ENCODE measurements at places on chromosomes 7 and 10.
A peak's percentile ranks its signal among the peaks of the same experiment; 100 is the strongest.

DNA sequence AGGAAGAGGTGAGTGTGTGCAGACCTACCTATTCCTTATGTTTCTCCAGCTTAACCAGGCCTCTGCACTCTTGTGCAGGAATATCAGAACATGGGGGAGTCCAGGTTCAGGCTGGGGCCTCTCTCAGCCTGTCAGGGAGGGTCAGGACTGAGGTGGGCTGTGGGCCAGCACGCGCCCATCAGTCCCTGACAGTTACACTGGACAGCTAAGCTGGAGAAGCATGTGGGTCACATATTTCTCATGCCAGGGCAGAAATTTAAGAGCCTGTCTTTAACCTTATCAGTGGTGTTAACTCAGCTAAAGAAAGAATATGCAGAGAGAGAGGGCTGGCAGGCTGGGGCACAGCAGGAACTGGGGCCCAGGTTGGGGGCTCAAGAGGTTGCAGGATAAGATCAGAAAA is 8.7 kb upstream of the POLD2 start:
- DNase-seq: no peak

DNA sequence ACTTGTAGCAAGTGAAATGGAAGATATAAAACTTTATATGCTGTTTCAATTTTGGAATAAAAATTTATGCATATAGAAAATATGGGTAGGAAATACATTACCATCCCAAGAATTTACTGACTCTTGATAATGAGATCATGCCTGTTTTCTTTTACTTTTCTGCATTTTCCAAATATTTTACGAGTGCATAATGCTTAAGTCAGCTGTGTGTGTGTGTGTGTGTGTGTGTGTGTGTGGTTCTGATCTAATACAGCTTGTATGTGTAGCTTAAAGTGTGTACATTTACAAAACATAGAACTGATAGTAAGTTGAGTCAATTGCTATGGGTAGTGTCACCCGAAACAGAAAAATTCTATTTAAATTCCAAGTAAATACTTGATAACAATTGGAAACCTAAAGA is 315.9 kb upstream of the LRRN3 start:
- peak; percentile 76 for DNase-seq

DNA sequence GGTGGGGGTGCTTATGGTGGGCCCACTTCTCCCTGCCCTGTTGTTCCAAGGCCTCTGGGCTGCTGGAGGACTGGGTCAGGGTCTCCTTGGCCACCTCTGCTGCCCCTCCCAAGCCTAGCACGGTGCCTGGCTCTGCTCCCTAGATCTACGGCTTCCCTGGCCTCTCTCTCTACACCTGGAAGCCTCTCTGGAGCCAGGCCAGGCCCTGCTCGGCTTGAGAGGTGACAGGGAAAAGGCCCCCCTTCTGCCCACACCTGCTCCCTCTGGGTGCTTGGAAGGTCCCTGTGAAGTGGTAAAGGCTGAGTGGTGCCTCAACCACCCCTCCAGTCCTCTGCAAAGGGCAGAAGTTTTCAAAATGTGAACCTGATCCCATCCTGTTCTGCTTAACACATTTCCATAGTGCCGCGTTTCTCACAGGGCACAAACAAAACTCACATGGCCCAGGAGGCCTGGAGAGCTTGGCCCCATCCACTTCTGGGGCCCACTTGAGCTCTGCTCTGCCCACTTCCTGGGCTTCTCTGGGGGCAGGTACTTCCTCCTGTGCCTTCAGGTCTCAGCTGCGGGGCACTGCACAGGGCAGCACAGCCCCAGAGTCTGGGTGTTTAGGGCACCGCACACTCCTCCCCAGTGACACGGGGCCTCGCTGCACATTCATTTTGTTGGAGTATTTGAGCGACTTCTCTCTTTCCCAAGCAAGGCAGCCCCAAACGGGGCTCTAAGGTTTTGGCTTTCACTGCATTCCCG is 169.9 kb downstream of the PIP4K2A start:
- DNase-seq: no peak

DNA sequence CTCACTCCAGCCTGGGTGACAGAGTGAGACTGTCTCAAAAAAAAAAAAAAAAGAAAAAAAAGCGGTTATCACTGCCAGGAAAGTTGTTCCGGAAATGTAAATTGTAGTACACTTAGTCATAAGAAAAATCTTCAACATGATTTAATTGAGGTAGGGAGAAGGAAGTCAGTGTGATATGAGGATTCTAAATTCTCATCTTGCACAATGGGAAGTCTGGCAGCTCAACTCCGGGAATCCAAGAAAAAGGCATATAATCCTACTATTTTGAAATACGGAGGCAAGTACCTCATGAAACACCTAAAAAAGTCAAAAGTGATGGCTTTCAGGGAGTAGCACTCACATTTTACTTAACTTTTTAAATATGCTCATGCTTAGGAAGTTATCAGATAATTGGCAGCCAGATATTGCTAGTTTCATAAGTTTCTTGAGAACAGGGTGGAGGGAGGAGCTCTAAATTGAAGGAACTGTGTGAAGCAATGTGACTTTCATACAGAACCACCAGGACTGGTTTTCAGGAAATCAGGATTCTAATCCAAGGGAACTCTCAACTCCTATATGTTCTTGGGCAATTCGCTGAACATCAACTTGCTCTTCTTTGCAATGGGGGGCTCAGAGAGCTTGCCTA is 2.7 kb upstream of the C7orf25 start:
- no peak for DNase-seq

DNA sequence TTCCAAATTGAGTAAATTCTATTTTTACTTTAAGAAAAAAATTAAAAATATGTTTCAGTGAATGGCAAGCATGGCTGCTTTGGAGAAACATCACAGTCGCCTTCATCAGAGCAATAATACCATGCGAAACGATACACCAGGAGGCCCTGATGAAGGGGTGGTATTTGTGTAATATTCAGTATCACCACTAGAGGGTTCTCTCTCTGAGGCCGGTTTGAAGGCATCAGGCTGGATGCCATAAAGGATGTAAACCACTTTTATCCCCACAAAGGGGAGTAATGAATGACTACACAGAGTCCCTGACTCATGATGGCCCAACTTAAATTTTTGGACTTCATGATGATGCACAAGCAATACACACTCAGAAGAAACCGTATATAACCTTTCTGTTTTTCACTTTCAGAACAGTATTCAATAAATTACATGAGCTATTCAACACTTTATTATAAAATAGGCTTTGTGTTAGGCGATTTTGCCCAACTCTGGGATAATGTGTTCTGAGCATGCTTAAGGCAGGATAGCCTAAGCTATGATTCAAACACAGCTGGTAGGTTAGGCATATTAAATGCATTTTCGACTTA is 95.5 kb downstream of the PPP1R17 start:
- DNase-seq: peak; percentile 64

GRCh38 chr7:140685407-140686087 is 11.0 kb upstream of the NDUFB2 start:
- DNase-seq: no peak

DNA sequence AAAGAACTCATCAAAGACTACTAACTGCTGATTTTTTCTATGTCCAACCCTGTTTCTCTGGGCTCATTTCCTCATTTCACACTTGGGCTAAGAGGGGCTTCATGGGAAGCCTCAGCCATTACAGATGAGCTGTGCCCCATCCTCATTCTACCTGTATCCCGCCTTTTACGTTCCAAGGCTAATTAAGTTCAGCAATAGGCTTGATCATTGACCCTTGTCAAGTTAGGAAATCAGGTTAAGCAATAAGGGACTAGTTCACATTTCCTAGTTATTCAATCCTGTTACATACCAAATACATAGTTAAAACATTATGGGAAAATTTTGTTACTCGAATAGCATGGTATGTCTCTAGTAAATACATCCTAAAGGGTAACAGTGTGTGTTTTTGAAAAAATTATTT is 29.3 kb upstream of the AGBL3 start:
- DNase-seq: no peak

DNA sequence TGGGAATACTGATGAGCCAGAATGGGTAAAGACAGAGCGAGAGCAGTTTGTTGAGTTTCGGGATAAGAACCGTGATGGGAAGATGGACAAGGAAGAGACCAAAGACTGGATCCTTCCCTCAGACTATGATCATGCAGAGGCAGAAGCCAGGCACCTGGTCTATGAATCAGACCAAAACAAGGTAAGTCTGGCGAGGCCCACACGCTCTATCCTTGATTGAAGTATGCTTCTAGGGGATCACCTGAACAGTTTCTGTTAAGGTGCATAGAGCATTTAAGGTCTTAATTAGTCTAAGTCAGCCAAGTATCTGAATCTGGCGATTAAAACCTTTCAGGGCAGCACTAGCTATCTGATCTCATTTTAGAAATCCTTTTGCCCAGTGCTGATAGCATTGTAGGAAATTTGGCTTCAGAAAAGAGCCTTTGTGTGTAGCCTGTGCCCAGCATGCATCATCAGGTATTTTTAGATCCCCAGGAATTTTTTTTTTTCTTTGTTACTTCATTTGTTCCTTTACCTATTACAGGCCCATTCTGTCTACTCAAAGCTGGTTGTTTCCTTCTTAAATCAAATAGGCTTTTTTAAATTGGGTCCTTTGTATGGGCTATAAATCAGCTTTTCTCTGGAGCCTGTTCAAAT is 8.0 kb downstream of the OPN1SW start:
- DNase-seq: no peak

GRCh38 chr7:7988706-7989105 is 20.1 kb downstream of the GLCCI1 start:
- no peak for DNase-seq

DNA sequence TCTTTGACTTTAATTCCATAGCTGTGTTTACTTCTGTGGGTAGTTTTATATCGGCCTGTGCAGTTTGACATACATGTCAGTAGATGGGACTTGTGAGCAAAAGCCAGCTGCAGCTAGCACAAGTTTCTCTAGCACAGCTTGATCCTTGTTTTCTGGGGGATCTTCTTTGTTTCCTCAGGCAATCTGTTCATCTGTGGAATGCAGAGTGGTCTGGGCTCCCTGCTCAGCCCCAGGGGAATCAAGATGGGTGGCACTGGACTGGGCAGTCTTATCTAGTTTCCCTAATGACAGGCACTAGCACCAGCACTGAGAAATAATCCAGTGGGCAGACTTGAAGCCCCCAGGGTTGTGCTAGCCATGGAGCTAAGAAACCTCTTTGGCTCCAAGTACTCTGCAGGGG is 40.8 kb downstream of the CYP2C19 start:
- no peak for DNase-seq

- DNase-seq: no peak
These were observed 24.4 kb downstream of the MTURN start for GRCh38 chr7:30159163-30159562.

DNA sequence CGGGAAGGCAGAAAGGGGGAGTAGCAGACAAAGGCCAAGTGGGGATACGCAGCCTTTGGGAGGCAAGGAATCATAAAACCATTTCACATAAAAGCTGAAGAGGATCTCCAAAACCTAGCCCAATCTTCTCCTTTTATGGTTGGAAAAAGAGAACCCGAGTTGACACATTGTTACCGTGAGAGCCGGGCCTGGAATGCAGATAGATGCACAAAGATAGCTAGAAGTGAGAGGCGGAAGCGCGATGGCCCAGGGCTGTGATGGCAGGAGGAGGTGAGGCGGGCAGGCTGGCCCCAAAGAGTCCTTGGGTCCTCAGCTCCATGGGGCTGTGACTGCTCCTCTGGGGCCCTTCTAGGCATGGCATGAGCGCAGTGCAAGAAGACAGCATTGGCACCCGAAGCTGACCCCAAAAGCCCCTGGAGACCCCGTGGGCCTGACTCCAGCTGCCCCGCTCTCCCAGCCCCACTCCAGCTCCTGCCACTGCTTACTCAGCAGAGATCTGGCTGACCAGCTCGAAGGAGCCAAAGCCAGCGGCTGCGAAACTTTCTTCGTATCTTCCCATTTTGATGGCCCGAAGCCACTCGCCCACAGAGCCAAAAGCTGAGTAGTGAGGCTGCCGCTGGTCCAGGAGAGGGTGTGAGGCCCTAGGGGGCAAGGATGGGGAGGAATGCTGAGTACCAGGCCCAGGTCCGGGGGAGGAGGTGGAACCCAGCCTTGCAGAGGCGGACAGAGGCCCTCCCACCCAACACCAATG is 22.5 kb downstream of the EPHB4 start:
- no peak for DNase-seq
